ENCODE measurements at places on chromosomes 6 and 20.

- DNase-seq, result no peak
These were observed 657.7 kb upstream of the CITED2 start for GRCh38 chr6:140032189-140032588.

- DNase-seq, result no peak
These were observed 59.5 kb downstream of the ADGRG6 start for GRCh38 chr6:142361345-142361744.

- DNase-seq, result no peak
These were observed 134.6 kb downstream of the SYNE1 start for GRCh38 chr6:152502421-152503188.

- no peak for DNase-seq
These were observed 94.7 kb upstream of the NXT1 start for GRCh38 chr20:23255716-23256385.

DNA sequence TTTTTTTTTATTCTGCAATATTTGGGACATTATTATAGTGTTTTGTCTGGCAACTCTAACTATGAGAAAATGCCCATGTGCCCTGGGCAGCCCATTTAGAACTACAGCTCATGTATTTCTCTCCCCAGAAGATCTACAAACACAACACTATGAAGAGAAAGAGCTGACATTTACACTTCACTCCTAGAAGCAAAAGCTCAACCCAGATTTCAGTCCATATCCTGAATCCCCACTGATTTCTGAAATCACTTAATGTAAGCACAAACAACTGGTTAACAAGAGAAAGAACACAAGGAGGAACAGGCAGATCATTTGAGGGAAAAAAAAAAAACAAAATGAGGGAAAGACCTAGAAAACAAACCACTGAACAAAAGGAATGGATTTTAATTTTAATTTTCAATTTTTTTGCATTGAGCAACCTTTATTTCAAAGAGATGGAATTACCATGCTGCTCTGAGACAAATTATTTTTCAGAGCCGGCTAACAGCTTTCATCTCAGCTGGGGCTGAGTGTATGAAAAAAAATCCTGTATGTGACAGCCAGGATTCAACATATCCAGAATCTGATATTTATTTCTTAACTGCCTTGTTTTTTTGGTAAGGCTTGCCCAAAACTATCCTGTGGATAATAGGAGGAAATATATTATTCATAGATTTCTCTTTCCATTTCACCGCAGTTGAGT is 32.5 kb downstream of the KIAA0319 start:
- DNase-seq, result no peak

DNA sequence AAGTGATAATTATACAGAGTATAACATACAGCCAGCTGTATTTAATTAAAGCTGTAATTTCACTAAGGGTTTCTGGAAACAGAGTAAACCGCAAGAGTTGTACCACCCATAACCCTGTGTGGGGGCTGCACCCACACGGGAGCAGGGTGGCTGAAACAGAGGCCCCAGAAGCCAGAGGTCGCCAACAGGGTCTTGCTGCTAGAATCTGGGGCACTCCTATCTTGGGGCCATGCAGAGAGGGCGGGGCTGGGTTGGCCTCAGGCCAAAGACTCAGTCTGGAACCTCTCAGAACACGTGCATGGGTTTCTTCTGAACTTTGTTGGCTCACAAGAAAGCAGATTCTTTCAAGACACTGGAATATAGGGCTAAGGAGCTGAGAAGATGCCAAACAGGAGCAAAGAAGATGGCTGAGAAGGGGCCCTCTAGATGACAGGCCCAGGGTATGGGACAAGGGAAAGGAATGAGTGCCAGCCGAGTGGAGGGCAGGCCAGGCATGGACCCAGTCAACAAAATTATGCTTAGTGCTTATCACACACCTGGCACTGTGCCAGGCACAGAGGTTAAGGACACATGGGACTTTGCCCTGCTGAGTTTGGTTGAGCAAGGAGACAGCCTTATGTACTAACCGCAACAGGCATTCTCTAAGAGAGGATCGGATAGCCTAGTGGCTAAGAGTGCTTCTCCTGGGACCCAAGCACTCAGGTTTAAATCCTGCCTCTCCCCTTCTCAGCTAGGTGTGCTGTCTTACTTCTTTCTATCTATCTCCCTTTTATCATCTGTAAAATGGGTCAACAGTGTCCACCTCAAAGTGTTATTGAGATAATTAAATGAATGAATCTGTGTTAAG is 96.6 kb upstream of the FOXP4 start:
- no peak for DNase-seq

DNA sequence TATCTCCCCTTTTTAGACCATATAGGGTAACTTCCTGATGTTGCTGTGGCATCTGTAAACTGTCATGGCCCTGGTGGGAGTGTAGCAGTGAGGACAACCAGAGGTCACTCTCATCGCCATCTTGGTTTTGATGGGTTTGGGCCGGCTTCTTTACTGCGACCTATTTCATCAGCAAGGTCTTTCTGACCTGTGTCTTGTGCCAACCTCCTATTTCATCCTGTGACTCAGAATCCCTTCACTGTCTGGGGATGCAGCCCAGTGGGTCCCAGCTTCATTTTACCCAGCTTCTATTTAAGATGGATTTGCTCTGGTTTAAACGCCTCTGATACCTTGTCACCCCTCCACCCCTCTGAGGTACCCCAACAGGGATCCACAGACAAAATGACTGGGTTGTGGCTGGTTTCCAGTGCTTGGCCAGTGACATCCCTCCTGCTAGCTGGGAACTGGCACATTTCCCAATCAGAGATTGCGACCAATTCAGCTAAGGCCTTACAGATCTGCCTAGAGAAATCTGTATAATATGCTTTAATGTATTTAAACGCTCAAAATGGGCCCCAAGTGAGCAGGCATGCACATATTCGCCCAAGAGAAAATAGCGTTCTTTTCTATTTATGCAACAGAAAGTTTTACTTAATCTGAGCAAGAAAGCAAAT is 315.6 kb upstream of the QKI start:
- no peak for DNase-seq

GRCh38 chr6:42400061-42400760 is 51.5 kb downstream of the TRERF1 start:
- no peak for DNase-seq

DNA sequence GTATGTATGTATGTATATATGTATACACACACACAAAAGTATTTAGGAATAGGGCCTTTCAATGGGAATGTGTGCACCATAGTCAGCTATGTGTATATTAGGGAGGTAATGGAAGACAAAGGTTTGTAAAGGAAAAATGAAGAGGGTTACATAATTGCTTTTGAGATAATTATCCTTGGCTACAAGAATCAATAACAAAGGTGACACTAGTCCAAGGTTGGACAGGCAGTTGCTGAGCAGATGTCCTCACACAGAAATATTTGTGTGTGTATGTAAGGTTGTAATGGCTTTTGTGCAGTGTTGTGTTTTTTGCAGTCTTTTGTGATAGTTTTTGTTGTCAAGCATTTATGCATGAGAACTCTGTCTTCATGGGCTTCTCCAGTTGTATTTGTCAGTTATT is 157.9 kb upstream of the MARCKS start:
- DNase-seq, result no peak

DNA sequence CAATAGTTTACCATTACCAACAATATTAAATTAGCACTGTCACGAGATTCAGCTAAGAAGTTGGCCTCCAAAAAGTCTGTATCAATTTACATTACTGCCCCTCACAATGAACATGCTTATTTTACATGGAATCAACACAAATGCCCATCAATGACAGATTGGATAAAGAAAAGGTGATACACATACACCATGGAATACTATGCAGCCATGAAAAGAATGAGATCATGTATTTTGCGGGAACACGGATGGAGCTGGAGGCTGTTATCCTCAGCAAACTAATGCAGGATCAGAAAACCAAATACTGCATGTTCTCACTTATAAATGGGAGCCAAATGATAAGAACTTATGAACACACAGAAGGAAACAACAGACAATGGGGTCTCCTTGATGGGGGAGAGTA is 211.8 kb upstream of the RREB1 start:
- DNase-seq, result no peak
